SIG-M5 (cell line): ENCODE measurements at places on chromosomes 12 and 14.

DNA sequence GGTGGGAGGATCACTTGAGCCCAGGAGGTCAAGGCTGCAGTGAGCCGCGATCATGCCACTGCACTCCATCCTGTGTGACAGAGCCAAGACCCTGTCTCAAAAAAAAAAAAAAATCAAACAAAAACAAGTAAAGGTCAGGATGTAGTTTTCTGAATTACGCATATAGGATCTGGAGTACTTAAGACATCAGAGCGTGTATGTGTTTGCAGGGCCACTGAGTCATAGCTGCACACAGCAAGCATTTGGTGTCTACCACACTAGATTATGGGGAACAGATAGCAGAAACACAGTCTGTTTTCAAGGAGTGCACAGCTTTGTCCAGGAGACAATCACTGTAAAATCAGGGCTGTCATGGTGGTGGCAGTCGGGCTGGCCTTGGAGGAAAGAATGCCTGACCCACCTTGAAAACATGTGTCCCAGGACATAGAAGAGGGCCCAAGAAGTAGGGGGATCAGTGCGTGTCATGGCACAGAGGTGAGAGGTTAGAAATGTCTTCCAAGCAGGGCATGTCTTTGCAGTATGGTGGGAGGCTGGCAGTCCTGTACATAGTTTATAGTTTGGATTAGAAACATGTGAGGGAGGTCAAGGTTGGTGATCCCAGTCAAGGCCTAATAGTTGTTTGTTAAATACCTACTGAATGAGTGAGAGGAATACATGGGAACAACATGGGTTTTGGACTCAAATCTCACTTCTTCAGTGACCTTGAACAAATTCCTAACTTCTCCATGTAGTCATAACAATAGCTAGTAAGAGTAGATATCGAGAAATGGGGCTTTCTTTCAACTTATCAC is 23.6 kb upstream of the C12orf71 start:
- no peak for DNase-seq

DNA sequence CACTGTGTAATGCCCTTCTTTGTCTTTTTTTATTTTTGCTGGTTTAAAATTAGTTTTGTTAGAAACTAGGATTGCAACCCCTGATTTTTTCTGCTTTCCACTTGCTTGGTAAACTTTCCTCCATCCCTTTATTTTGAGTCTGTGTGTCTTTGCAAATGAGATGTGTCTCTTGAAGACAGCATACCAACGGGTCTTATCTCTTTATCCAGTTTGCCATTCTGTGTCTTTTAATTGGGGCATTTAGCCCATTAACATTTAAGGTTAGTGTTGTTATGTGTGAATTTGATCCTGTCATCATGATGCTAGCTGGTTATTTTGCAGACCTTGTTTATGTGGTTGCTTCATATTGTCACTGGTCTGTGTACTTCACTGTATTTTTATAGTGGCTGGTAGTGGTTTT is 43.5 kb upstream of the LALBA start:
- DNase-seq = no peak

GRCh38 chr12:109873653-109874052 is 6.7 kb downstream of the GLTP start:
- no peak for DNase-seq

DNA sequence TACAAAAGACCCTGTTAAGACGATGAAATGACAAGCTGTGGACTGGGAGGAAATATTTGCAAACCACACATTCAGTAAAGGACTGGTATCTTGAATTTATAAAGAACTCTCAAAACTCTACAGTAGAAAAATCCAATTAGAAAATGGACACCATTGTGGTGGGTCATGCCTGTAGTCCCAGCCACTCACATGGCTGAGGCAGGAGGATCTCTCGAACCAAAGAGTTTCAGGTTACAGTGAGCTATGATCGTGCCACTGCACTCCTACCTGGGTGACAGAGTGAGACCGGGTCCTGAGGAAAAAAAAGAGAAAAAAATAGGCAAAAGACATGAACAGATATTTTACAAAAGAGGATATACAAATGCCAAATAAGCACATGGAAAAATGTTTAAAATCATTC is 41.9 kb downstream of the TTC6 start:
- no peak for DNase-seq

DNA sequence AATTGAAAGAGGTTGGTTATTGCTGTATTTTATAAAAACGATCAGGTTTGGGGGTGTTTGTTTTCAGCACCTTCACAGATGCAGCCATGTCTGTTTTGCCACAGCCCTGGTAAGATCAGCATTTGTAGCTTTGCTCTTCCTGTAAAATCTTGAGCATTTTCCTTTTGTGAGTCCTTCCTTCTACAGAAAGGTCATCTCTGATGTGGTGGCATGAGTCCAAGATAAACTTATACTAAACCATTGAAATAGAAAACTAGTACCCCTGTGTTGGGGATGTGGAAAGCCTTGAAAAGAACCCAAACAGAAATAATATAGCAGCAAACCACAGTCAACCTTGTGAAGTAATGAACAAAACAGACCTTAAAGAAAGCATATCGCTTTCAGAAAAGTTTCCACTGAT is 85.5 kb downstream of the TGFB3 start:
- no peak for DNase-seq
